ENCODE measurements at places on chromosomes 4 and X.

DNA sequence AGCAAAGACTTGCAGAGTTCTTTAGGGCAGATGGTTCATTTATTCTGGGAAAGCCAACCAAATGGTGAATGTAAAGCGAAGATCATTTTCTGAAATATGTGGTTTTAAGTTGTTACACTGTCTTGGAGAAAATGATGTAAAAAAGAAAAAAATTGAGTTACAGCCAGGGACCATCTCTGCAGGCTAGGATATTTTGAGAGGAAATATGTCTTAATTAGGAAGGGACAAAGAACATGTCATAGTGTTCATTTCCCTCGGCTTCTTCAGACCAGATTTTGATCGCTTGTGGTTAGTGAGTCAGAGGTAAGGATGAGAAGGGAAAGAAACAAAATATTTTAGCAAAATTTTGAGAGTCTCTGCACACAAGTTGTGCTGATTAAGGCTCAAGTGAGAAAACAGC is 59.0 kb upstream of the C1QTNF7 start:
- no peak overlapping the region for H3K27ac ChIP-seq
- H3K4me1 ChIP-seq, result peaks cover under 1% of the 10 kb centered on the region
- no peak for DNase-seq

- DNase-seq, result no peak
- no peaks in the 10 kb centered on the region for H3K4me1 ChIP-seq
- H3K27ac ChIP-seq, result no peak overlapping the region
These were observed 6.0 kb upstream of the CWH43 start for GRCh38 chr4:48979914-48980579.

GRCh38 chr4:73257651-73258435 is 755 bp downstream of the ANKRD17 start:
- peak overlapping the region; percentile 90 for H3K27ac ChIP-seq
- no peaks in the 10 kb centered on the region for H3K36me3 ChIP-seq
- peaks cover 3% of the 10 kb centered on the region for H3K4me1 ChIP-seq
- no peaks in the 10 kb centered on the region for H3K27me3 ChIP-seq
- peak; percentile 28 for DNase-seq

- H3K4me1 ChIP-seq, result no peaks in the 10 kb centered on the region
- H3K4me3 ChIP-seq, result no peak overlapping the region
- no peaks in the 10 kb centered on the region for H3K27me3 ChIP-seq
- DNase-seq, result no peak
- no peak overlapping the region for H3K27ac ChIP-seq
These were observed 298.3 kb downstream of the TRIML1 start for GRCh38 chr4:188437535-188437934.

DNA sequence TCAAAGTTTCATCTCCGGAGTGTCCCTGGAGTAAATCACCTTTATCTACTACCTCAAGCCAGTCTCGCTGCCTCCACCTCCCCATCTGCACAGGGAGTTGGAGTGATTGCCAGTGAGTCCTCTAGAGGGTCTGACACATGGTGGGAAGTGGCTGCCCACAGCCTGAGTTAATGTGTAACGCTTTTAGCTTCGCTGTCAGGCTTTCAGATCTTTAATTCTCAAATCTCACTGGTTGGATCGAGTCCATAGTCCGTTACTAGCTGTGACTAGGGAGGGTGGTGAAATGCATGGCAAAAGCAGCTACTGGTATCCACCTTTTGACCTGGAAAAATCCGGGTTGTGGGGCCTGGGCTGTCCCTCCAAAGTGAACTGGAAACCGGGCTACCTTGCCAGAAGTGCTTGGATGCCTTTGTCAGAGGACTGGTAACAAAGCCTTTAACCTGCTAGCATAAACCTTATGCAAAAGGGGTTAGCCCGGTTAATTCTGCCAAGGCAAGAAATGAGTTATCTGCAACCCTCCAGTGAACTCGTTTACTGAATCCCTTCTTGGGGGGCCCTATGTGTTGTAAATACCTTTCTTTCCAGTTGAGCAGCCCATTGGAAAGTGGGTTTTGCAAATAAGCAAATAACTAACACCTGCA is 5.1 kb upstream of the WDR1 start:
- H3K4me3 ChIP-seq, result no peak overlapping the region
- H3K27ac ChIP-seq, result no peak overlapping the region
- H3K4me1 ChIP-seq, result peaks cover 10% of the 10 kb centered on the region
- no peak for DNase-seq
- H3K27me3 ChIP-seq, result no peaks in the 10 kb centered on the region
